Activated CD4-positive, alpha-beta T cell treated with anti-CD3 and anti-CD28 coated beads, Interleukin-2, Interleukin-4, amounts not matched to agents 100 ng/mL and 50 ng/mL, durations not matched to agents 16 hours and 8 hours (primary cell): ENCODE measurements at places on chromosomes 3 and 15.

DNA sequence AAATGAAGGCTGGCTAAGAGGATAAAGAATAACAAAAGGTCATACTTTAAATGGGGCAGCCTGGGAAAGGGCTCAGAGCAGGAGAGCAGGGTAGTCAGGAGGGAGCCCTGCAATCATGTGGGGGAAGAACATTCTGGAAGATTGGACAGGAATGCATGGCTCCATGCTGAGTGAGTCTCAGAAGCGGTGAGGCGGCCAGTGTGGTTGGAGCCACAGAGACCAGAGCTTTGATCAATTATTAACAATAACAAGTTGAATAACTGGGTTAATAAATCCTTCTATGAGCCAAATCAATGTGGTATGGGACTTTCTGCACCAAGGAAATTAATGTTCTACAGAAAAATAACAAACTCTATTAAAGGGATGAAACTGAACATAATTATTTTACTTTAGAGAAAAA is 57.9 kb upstream of the DCUN1D1 start:
- DNase-seq: no peak

- DNase-seq: no peak
Observed at GRCh38 chr3:139533781-139534454, 5.6 kb downstream of the RBP1 start.

DNA sequence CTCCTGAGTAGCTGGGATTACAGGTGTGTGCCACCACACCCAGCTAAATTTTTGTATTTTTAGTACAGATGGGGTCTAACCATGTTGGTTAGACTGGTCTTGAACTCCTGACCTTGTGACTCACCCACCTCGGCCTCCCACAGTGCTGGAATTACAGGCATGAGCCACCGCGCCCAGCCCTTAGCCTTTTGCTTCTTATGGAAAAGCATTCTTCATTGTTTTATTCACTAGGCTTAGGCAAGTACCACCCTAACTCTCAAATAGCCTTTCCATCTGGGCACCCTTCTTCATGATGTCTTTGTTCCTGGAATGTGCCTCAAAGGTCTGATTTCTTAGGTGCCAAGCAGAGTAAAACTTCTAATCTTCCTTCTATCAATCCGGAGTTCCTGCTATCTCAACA is 641.8 kb downstream of the FHIT start:
- DNase-seq: no peak

DNA sequence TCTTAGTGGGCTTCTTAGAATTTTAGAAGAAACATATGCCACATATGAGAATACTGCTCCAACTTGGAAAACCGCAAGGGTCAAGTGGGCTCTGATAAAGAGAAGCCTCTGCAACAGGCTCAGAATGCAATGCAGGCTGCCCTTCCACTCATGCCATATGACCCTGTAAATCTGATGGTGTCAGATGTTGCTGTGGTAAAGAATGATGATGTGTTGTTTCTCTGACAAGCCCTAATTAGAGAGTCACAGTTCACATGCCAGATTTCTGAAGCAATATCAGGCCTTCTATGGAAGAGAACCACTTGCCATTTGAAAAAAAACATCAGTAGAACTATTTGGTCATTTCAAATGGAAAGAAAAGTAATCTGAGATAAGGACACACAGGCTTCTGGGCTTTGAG is 749.6 kb downstream of the AGBL1 start:
- no peak for DNase-seq

GRCh38 chr15:87326269-87326668 is 930.3 kb downstream of the NTRK3 start:
- DNase-seq: no peak

DNA sequence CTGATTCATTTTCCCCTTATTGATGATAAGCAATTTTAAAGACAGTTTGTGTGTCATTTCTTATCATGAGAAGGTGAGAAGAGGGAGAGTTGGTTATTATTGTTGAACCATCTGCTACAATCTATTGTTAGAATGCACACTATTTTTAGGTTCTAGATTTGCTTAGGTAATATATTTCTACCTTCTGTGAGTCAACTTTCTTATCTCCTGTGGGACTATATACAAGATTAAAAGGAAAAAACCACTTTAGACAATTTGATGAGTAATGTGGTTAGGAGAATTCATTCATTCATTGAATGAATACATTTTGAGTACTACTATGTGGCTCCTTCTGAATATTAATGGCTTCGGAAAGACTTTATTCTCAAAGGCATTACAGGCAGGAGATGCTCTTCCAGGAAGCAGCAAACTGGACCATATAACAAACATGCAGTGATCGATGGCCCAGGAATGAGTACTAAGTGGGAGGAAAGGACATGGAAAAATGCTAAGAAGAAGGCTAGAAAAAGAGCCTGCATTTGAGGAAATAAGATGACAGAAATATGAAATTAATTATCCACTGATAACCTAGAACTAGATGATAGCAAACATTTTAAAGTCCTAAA is 22.4 kb downstream of the SPTSSB start:
- DNase-seq: peak; percentile 1

- DNase-seq: no peak
Observed at GRCh38 chr15:97350813-97351212, 609.7 kb upstream of the ARRDC4 start.

- no peak for DNase-seq
Observed at GRCh38 chr3:4418156-4418555, 48.9 kb downstream of the SUMF1 start.

DNA sequence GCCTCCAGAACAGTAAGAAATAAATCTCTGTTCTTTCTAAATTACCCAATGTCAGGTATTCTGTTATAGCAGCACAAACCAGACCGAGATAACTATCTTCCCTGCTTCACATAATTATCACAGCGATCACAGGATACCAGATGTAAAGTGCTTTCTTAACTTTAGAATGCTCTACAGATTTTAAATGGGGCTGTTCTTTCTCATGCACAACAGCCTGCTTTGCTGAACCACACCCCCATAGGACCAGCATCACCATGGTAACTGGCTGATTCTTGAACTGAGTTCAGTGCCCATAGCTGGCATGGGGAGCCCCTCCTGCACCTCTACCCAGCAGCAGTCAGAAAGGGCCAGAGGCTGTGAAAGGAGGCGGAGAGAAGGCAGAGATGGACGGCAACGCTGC is 7.8 kb downstream of the CD80 start:
- DNase-seq: no peak

DNA sequence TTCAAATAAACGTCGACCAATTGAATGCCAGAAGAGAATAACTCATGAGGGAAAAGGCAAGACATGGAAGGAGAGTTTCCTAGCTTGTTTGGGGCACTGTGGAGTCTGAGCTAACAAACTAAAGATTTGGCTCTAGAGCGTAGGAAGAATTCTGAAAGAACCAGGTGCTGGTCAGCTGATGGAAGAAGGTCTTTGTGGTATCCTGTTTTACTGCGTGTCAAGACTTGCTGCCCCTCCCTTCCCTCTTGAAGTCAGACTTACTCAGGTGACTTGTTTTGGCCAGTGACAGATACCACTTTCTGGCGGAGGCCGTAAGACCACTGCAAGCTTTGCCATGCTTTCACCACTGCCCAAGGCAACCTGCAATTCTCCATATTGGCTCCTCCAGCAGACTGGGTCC is 673 bp upstream of the HCLS1 start:
- DNase-seq: no peak

DNA sequence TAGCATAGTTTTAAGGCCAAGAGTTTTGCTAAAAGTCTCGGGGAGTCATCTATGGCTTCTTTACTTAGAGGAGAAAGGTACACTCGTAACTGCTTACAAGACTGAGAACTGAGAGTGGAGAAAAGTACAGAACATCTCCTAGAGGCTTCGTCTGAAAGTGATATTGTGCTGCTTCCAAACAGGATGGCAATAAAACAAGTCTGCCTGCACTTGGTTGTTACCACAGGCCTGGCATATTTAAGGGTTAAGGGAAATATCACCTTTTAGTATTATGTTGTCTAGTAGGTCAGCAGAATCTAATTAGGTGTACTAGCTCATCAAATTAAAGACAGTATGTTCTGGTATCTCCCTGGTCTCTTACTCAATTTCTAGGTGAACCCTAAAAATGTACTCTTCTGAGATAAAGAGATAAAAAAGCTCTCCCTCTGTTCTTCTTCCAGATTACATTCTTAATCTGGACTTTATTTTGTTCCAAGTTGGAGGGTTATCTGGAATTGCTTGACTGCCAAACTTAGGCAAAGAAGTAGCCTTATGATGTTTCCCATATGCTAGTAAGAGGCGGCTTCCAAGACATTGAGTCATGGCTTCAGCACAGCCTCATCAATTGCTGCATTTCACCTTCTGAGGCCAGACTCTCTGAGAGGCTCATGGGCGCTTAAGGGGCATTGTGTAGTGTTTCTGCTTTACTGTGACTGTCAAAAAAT is 181.3 kb downstream of the LSAMP start:
- DNase-seq: no peak

GRCh38 chr3:41963823-41964222 is 1.9 kb upstream of the ULK4 start:
- DNase-seq: no peak

DNA sequence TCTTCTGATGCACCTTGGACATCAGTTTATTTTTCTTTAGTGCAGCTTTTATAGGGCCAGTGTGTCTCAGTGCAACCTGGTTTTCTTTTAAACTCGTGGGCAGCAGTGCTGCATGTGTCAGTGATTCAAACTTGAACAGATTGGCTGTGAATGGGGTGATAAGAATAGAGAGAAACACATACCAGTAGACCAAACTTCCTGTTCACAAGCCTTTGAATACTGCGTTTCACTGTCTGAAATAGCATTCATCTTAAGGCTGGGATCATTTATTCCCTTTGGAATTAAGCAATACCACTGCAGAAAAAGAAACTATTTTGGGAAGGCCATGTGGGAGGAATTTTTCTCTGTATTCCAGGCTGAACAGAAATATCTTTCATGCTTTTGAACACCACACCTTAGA is 51.7 kb downstream of the PHLDB2 start:
- DNase-seq: no peak

GRCh38 chr3:74041068-74041675 is 416.4 kb upstream of the PDZRN3 start:
- DNase-seq: no peak

DNA sequence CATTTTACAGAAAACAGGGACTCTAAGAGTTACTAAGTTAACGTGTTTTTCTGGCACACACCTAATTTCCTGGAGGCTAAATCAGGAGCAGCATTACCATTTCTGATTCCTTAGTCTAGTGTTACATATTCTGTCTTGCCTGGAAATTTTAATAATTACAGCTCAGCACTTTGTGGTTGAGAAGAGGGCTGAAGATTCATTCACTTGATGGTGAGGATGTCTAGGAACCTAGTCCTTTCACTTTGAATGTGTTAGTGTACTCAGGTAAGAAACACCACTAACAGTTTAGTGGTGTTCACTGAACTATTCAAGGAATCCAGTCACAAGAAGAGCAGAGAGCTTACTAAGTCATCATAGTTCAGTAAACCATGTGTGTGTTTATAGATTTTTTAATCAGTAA is 102.8 kb downstream of the STT3B start:
- peak; percentile 64 for DNase-seq

- DNase-seq: no peak
Observed at GRCh38 chr15:47293466-47294162, 423.7 kb upstream of the SEMA6D start.

GRCh38 chr3:61954097-61954540 is 392.7 kb downstream of the PTPRG start:
- DNase-seq: no peak

DNA sequence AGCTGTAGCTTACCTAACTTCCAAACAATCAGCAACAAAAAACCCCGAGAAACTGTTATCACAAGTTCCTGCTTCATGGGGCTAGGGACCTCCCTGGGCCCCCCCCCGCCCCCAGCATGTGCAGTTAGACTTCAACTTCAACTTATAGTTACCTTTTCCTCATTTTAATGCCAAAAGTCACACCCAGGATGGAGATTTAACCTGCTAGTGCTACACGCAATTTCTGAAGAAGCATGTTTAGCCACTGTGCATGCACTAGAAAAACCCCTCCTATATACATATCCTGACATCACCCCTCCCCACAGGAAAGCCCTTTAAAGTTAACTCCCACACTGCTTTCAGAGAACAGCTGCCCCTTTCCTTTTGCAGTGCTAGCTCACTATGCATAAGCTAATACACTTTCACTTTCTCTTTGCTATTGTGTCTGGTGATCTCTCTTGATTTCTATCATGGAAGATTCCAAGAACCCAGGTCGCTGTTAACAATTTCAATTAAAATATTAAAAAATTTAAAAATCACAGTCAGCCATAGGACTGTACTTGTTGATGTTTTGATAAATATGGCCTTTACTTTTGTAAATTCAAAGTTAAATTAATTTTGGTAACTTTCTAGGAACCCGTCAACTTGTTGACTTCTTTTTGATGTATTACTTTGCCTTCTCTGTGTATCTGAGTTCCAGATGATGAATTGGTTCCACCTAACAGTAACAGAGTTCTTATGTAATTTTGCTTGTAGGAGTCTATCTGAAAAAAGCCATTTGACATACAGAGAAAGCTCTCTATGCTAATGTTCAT is 75.2 kb upstream of the ACAD9 start:
- peak; percentile 94 for DNase-seq

DNA sequence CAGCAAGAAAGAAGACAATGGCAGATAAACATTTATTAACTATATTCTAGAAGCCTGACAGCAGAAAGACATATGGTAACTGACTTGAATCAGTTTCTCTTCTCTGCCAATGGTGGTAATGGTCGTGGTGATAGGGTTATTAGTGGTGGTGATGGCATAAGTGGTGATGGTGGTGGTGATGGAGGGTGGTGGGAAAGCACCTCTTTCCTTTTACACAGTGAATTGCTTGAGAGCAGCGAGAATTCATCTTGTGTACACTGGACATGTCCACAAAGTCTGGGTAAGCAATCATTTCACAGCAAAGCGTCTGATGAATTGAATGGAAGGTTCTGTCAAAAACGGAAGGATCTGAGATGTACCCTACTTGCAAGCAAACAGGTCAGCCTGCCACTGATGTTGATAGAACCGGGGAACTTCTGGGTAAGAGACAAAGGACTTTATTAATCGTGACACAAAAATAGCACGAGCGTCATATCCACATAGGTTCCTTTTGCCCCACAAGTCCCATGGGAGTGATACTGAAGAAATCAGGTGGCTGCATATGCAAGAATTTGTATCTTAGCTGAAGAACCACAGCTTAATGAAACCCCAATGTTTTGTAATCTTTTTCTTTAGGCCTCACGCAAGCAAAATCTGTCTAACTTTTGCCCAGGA is 23.5 kb upstream of the TBC1D5 start:
- no peak for DNase-seq
